Small intestine (tissue), 16 donors: ENCODE measurements at places on chromosomes 2 and 18.

DNA sequence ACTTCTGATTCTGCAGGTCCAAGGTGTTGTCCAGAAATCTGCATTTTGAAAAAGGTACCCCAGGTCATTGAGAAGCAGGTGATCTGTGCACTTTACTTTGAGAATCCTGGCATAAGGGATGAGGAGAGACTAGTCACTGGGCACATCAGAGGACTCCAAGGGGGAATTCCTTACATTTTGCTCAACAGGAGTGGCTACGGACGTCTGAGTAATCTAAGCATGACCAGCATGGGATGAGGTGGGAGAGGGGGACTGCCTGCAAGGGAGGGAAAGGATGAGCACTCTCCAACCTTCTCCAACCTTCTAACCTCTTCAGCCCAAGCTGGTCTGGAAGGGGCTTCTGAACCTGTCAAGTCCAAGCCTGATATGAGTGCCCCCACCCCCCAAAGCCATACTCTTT lies 55.5 kb downstream of the MARCHF4 start:
- no peak for DNase-seq

GRCh38 chr2:128380061-128380889 lies 61.6 kb upstream of the HS6ST1 start:
- no peak for DNase-seq

DNA sequence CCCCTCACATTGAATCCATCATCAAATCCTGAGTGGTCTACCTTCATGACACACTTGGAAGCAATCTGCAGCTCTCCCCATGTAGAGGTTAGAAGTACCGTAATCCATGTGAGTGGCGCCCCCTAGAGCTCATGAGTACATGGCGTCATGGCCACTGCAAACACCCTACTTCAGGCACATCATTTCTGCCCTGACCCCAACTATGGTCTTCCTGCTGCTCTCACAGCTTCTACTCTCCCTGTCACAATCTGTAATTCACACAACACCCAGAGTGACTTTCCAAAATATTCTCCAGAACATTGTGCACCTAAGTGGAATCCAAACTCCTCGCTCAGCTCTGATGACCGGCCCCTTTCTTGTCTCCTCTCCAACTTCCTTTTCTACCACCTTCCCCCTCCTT lies 141.9 kb downstream of the ANKRD44 start:
- DNase-seq: peak; percentile 78

DNA sequence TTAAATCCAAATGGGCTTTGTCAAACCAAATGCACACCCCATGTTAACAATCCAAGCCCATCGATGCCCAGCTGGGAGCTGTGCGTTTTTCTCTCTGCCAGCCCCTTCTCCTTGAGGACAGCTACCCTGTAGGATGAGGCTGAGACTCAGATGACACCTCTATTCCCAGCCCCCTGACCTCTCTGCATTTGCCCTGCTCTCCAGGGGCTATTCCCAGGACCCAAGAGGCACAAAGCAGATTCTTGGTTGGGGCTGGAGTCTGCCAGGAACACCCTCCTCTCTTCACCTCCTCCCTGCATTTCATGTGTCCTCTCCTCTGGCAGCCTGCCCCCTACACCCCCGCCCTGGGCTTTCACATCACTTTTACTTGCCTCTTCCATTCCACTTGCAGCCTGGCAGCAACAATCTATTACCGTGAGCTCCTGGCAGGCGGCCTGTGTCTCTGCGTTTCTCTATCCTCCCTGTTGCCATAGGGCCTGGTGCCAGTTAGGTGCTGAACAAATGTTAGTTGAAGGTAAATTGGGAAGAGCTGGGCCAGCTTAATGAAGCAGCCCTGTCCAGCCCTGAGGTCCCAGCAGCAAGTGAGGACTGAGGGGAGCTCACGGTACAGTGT lies 51.8 kb downstream of the ADD2 start:
- DNase-seq: no peak

DNA sequence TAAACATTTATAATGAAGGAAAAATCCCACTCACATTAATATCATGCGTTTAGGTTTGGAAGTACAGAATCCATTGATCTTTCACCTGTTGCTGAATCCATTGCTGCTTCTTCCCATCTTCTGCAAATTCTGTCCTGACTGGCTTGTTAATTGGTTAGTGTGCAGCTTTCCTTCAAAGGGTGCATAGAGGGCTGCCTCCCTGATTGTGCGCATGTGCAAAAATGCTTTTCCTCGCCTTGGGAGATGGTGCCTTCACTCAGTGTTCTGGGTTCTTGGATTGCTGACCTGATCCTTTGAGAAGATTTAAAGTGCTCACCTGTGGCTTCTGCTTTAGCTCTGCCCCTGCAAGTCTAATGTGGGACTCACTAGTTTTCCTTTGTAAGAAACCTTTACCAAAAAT lies 231.2 kb downstream of the SNTG2 start:
- DNase-seq: no peak

DNA sequence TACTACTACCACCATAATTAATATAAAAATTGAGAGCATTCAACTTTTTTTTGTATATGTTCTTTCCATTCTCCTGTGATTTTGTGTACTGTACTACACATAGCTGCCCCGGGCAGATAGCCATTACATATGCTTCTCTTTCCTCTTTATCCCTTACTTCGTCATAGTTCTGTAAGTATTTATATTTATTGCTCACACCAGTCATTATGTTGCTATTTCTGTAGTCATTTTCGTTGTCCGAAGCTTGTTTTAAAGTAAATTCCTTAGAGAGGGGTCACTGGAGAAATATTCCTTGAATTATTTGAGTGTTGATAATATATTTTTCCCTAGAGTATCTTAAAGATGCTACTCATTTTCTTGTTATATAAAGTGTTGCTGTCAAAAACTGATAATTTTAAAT lies 144.0 kb downstream of the CLIP4 start:
- DNase-seq: no peak

GRCh38 chr2:172921532-172922236 lies 154.0 kb upstream of the MAP3K20 start:
- DNase-seq: no peak

- no peak for DNase-seq
These were observed 368.1 kb downstream of the ZEB2 start for GRCh38 chr2:144151851-144152250.

DNA sequence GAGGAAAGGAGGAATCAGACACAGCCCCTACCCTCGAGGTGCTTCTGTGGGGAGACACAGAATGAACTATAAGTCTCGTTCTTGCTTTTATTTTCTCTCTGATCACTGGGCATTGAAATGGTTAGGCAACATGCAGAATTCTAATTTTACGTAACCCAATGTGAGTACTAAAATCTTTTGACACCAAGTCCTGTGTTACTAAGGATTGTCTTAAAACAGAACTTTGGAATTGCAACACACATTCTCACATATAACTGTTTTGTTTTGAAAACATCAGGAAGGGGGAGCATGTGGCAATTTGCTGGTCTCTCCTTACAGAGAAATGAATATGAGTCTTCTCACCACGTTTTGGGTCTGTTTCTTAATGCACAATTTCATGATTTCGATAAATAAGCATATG lies 23.6 kb upstream of the SULT1C4 start:
- no peak for DNase-seq

DNA sequence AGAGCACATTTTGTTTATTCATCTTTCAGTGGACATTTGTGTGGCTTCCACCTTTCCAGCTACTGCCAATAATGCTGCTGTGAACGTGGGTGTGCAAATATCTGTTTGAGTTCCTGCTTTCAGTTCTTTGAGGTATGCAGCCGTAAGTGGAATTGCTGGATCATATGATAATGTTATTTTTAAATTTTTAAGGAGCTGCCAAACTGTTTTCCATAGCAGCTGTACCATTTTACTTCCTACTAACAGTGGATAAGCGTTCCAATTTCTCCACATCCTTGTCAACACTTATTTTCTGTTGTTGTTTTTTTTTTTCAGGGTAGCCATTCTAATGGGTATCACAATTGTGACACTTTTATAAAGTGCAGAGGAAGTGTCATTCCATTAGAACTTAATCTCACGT lies 162.5 kb downstream of the NCK2 start:
- no peak for DNase-seq

GRCh38 chr2:67516362-67516761 lies 119.2 kb downstream of the ETAA1 start:
- DNase-seq: no peak

DNA sequence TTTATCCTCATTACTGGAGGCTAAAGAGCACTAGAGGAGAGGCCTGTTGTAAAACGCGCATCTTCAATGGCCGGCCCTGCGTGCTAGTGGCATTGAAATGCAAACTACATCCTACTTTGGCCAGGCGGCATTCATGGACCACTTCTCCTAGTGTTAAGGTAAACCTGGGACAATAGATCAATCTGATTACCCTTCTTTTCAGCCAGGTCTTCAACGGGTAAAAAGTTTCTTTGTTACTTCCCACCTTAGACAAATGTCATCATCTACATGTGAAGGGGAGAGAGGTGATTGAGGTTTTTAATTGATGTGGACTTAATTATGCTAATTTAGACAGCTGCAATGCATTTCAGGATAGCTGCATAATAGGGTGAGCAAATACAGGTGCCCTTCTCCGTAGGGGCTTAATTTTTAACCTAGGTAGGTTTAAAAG lies 628.0 kb downstream of the ZEB2 start:
- DNase-seq: no peak

GRCh38 chr18:59665057-59666006 lies 31.9 kb downstream of the CCBE1 start:
- no peak for DNase-seq

- no peak for DNase-seq
These were observed 61.0 kb downstream of the CIB4 start for GRCh38 chr2:26580151-26580550.

DNA sequence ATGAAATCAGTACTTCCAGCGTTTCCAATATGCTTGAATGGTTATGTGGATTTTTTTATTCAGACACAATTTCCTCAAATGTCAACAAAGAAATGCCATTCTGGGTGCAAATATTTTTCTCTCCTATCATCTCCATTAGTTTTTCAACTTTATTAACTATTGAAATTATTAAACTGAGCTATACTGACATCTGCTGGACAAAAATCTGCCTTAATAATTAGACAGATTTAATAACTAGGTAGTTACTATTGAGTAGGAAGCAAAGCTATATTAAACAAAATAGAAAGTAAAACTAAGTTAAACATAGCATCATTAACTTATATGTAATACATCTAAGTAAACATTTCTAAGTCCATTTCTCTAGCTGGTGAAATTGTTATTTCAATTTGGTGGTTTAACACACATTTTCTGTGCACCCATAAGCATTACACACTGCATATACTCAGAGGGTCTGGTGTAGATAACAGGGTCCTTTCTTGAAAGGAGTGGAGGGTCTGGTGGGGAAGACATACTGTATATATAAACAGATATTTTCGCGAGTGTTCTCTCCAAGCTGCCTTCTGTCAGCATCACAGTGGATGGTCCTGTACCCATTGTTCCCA lies 77.0 kb downstream of the LANCL1 start:
- DNase-seq: peak; percentile 2

GRCh38 chr2:149307014-149307413 lies 23.4 kb upstream of the LYPD6 start:
- DNase-seq: no peak
